ENCODE measurements at places on chromosomes 6 and 20.

DNA sequence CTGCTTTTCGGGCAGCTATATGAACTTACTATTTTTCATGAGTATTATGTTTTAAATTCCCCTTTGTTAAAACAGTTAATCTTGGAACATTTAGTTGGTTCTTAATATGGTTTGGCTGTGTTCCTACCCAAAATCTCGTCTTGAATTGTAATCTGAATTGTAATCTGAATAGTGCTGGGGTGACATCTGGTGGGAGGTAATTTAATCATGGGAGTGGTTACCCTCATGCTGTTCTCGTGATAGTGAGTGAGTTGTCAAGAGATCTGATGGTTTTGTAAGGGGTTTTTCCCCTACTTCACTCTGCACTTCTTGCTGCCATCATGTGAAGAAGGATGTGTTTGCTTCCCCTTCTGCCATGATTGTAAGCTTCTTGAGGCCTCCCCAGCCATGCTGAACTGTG, 305.4 kb upstream of the MAP3K7 start:
- no peak for DNase-seq

DNA sequence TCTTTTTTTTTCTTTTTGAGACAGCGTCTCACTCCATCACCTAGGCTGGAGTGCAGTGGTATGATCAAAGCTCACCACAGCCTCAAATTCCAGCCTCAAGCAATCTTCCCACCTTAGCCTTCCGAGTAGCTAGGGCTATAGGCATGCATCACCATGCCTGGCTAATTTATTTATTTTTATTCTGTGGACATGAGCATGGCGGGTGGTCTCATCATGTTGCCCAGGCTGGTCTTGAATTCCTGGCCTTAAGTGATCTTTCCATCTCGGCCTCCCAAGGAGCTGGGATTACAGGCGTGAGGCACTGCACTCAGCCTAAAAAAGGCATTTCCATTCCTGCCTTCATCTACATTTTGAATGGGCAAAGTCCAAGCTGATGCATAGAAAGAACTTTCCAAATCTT, 56.2 kb upstream of the BEND3 start:
- no peak for DNase-seq

- no peak for DNase-seq
These were observed 386.8 kb downstream of the SAMD5 start for GRCh38 chr6:147895272-147895671.

GRCh38 chr20:19701429-19701828, 56.6 kb upstream of the RIN2 start:
- no peak for DNase-seq

GRCh38 chr6:85945459-85946185, 302.9 kb upstream of the SYNCRIP start:
- DNase-seq: no peak

GRCh38 chr6:28117386-28118050, 6.9 kb upstream of the ZSCAN16 start:
- no peak for DNase-seq

- DNase-seq: no peak
These were observed 116.3 kb upstream of the QKI start for GRCh38 chr6:163298079-163298830.
